Activated gamma-delta T cell (primary cell): ENCODE measurements at places on chromosomes 12 and 14.

GRCh38 chr12:81888106-81888740 is 129.1 kb upstream of the PPFIA2 start:
- no peak for DNase-seq

DNA sequence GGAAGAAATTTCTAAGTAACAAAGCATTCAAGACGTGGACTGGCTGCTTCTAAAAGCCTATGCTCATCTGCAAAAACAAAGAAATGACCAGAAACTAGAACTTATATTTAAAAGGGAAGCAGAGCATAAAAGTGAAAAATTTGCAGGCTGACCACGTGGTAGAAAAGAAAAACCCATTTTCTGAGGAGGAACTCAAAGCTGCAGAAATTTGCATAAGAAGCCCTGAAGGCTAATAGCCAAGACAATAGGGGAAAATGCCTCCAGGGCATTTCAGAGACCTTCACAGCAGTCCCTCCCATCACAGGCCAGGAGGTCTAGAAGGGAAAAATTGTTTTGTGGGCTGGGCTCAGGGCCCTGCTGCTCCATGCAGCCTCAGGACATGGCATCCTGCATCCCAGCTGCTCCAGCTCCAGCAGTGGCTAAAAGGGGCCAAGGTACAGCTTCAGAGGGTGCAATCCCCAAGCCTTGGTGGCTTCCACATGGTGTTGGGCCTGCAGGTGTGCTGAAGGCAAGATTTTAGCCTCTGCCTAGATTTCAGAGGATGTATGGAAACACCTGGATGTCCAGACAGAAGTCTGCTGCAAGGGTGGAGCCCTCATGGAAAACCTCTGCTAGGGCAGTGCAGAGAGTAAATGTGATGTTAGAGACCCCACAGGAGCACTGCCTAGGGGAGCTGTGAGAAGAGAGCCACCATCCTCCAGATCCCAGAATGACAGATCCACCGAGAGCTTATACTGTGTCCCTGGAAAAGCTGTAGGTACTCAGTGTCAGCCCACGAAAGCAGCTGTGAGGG is 55.5 kb downstream of the CHGA start:
- DNase-seq: no peak

- DNase-seq: no peak
Measured at GRCh38 chr14:101601606-101602465, 40.5 kb downstream of the DIO3 start.

DNA sequence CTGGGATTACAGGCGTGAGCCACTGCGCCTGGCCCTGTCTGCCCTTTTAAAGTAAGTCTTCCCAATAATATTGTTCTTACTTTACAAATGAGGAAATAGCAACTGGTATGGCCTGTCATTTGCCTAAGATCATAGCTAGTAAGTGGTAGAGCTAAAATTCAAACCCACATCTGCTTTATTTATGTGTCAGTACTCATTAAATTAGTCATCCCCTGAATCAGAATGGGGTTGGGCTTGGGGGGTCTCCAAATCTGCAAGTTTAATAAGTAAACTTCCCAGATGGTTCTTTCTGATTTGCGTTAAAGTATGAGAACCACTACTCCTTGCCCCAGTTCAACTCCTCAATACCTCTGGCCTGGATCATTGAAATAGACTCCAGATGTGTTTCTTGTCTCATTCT is 96.2 kb downstream of the FAR2 start:
- no peak for DNase-seq

GRCh38 chr12:29634057-29634456 is 136.6 kb upstream of the OVCH1 start:
- DNase-seq: no peak

GRCh38 chr12:22657538-22657937 is 32.6 kb downstream of the ETNK1 start:
- no peak for DNase-seq

- DNase-seq: no peak
Measured at GRCh38 chr14:99410019-99410418, 70.6 kb downstream of the SETD3 start.

DNA sequence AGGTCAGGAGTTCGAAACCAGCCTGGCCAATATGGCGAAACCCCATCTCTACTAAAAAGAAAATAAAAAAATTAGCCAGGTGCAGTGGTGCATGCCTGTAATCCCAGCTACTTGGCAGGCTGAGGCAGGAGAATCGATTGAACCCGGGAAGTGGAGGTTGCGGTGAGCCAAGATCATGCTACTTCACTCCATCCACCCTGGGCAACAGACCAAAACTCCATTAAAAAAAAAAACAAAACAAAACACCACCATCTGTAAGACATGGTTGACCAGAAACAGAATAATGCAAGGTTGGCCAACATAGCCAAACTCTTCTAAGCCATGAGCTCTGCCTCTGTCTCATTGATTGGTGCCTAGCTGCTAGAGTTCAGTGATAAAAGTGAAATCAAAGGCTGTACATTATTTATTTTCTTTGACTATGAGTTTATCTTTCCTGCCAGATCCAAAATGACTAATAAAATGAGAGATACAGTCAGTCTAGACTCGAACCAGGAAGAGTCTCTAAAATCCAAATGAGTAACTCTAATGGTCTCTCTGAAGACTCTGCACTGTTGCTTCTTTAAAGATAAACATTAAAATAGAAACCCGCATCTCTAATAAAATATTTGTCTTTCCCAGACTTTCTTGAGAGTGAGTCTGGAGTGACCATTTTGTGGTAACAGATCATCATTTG is 404.7 kb downstream of the DAD1 start:
- no peak for DNase-seq

DNA sequence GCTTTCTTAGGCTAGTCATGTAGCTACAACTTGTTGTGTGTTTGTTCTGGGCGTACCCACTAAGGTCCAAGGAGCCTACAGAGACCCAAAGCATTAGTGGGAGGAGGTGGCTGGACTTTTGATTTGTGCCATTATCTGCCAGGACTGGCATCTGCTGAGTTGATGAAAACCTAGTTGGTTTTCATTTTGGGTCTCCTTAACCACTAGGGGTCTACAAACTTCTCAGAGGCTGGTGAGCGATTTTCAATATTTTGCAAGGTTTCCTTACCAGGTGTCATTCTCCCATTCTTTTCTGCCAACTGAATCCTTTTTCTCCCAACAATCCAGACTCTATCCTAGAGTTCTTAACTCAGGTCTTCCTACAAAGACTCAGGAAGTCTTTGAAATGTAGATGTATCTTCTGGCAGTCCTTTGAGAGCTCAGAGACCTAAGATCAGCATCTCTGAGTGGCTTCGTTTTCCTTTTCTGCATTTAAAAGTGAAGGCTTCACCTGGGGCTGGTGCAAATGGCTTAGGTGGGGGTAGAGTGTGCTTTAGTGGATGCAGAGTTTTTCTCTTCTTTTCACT is 150.0 kb upstream of the RMST start:
- DNase-seq: no peak

DNA sequence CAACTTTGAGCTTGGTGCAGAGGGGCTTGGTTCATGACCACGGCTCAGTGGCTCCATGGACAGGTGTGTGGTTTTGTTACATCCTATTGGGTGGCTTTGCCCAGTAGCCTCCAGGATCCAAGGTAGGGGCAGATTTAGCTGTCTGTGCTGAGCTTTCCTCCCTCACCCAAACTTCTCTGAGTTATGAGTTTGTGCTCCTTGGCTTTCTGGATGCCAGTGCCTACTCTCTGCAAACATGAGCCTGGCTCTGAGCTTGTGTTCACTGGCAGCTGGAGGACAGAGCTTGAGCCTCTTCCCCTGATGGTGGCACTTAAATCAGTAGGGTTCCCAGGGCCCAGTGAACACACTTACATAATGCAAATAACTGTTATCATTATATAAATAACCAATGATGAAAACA is 45.3 kb upstream of the HECTD1 start:
- DNase-seq: no peak

DNA sequence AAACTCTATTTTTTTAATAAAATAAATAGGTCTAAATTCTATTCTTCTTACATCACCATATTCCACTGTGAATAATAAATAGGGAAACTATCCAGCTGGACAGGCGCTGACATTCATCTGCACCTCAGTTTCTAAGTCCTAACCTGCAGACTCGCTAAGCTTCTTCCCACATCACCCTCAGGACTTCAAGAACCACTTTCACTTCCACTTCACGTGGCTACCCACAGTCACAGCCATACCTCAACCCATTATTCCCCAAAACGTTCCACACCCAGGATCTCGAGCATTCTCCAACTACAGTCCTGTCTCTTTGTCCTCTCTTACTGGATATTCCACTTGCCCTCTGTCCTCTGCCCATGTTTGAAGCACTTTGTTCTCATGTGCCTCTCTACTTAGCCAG is 71.1 kb downstream of the C2CD5 start:
- no peak for DNase-seq

DNA sequence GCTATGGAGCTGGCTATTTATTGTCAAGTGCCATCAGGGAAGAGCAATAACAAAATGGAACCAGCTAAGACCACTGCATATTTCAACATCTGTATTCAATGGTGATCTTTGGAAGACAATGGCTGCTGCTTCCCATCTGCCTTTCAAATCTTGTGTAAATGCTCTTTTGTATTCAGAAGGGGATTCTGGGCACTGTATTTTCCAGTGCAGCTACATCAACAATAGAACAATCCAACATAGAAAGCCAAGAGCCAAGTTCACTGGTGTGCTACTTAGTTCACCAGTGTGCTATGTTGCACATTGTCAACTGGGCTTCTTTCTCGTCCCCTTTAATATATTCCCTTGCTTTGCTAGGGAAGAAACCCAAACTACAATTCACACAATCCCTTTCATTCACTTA is 128.8 kb upstream of the OR4E1 start:
- no peak for DNase-seq

- DNase-seq: no peak
Measured at GRCh38 chr14:28344381-28344780, 422.2 kb upstream of the FOXG1 start.

GRCh38 chr12:80813820-80814219 is 97.1 kb downstream of the MYF5 start:
- no peak for DNase-seq

DNA sequence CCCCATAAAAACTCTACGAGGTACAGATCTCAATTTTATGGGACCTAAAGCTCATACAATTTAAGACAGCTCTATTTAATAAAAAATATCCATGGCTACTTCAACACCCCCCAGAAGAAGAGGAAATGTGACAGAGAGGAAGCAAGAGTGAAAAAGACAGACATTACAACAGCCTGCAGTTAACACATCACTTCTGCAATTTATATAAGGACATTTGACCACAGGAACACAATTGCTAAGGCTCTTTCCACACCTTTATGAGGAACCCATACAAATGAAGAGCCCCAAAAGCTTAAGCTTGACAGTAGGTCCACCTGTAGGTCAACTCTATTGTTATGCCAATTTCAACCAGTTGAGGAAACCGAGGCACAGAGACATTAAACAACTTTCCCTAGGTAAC is 5.6 kb downstream of the OR10P1 start:
- no peak for DNase-seq

DNA sequence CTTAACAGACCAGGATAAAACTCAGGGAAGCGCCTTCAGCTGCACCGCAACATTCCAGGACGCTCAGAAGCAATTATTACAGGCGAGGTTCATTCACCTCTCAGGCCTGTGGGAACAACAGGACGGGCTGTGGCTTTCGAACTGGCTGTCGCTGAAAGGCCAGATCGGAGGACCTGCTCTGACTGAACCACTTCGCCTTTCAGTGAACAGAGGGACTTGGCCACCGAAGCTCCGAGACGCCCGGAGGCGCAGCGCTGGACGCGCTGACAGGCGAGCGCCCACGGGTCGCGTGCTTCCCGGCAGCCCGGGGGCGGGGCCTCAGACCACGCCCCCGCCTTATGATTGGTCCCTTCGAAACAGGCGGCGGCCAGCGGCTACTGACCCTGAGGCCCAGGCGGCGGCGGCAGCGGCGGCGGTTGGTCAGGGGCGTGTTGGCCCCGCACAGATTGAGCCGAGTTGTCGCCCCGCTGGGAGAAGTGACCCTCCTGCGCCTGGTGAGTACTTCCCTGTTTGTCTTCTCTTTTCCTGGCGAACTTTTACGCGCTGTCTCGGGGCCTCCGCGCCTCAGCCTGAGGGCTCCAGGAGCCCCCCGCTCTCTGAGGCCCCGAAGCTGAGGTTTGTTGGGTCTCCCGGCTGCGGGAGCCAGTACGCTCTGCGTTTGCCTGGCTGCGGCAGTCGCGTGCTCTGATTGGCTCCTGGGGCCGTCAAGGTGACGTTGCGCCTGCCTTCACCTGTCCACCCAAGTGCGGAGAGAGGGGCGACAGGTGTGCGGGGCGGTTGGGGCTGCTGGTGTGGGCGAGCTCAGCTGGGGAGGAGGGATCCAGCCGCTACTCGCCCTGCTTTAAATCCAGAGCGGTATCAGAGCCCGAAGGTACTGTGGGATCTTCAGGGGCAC is at the start of gene GAS2L3:
Gene GAS2L3 (plus strand): TSS at position 393 of the 895 bp plus-strand sequence. CDS start 21,221 bp downstream, outside the sequence.
- no peak for DNase-seq

GRCh38 chr12:57240066-57240921 is 10.7 kb downstream of the STAC3 start:
- peak; percentile 40 for DNase-seq

- DNase-seq: no peak
Measured at GRCh38 chr12:93127582-93128331, 198.7 kb upstream of the EEA1 start.
